ENCODE measurements at places on chromosomes 4 and X. TPM values are rescaled to one million over a fixed set of nuclear protein-coding genes. Genes with fewer than 3 reads are reported as not detected.

- no peak for DNase-seq
Measured at GRCh38 chrX:8868906-8869305, 67.7 kb upstream of the FAM9A start.

DNA sequence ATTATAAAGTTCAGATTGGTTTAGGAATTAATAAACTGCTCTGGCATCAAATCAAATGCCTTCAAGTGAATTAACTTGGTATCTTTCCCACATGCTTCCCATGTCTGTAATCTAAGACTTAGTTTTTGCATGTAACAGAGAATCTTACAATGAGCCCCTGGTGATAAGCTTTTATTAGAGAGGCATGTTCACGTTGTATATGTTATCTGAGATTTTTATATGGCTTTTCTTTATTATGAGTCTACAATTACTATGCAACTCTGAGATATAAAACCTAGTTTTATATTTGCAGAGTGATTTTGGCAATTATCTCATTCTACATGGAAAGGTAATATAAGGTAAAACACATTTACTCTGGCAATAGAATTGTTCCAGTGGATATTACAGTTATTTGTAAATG is 1578.4 kb upstream of the IGFBP7 start:
- DNase-seq, result no peak

DNA sequence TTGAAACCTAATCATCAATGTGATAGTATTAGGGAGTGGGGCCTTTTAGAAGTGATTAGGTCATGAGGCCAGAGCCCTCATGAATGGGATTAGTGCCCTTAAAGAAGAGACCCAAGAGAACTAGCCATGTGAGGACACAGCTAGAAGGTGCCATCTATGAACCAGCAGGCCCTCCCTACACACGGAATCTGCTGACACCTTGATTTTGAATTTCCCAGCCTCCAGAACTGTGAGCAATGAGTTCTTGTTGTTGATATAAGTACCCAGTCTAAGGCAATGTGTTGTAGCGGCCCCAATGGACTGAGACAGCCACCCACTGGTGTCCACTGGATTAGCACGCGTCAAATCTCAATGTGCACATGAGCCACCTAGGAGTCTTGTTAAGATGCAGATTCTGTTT is 8.4 kb upstream of the ADGRG2 start:
- DNase-seq, result no peak

- DNase-seq, result no peak
Measured at GRCh38 chr4:186297013-186297645, 31.1 kb downstream of the F11 start.

- DNase-seq, result no peak
Measured at GRCh38 chrX:136856551-136856950, 24.0 kb downstream of the RBMX start.

GRCh38 chr4:67587156-67587555 is 28.6 kb downstream of the STAP1 start:
- no peak for DNase-seq

DNA sequence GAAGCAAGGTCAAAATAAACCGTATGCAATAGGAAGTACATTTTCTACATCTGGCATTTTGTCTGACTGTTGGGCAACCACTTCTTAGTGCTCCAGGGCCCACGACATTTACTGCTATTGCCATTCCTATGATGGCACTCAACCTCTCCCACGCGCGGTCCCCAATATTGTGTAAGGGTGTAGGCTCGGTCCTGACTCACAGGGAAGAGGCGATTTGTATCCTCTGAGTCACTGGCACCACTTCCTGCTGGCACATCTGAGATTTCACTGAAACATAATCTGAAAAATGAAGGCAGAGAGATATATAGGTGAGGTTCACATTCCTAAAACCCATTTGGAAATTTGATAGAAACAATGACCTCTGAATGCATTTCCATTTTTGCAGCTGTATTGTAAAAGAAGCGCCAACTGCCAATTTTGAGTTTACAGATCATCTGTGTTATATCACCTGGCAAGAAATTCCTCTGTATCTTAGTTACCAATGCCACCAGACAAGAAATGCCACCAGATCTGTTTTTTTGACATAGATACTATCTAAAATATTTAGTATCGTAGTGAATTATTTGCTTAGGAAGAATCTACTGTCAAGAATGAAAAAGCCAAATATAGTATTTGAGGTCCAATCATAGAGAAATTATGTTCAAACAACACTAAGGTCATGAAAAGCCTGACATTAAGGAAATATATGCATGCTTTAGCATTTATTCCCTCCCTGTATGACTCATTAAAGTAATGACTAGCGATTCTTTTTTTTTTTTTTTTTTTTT is 9.8 kb downstream of the EREG start:
- DNase-seq, result peak; percentile 53

Gene FGFBP1
- total RNA-seq, result not detected

Gene CENPVL2
- total RNA-seq, result not detected

Gene CYBB
- 33.7 TPM for total RNA-seq

All from Right ventricle myocardium inferior (tissue), 1 donor.